Uterus (tissue), 4 donors: ENCODE measurements at places on chromosomes 13 and 19.

DNA sequence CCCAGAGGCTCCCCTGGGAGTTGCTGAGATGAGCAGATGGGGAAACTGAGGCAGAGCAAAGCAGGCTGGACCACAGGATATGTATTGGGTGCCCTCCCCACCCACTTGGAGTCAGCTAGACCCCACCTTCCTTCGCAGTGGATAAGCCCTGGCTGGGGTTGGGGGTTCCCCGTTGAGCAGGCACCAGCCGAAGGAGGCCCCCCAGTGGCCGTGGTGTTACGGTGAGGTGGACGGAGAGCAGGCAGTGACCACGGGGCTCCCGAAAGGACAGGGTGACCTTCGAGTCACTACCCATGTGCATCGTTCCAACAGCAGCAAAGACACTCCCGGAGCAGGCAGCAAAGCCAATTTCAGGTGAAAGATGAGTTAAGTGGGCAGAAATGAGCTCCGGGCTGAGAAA lies 62.4 kb upstream of the ADGRE5 start:
- DNase-seq, result no peak

GRCh38 chr19:51772977-51773376 lies 12.0 kb downstream of the FPR2 start:
- no peak for DNase-seq

DNA sequence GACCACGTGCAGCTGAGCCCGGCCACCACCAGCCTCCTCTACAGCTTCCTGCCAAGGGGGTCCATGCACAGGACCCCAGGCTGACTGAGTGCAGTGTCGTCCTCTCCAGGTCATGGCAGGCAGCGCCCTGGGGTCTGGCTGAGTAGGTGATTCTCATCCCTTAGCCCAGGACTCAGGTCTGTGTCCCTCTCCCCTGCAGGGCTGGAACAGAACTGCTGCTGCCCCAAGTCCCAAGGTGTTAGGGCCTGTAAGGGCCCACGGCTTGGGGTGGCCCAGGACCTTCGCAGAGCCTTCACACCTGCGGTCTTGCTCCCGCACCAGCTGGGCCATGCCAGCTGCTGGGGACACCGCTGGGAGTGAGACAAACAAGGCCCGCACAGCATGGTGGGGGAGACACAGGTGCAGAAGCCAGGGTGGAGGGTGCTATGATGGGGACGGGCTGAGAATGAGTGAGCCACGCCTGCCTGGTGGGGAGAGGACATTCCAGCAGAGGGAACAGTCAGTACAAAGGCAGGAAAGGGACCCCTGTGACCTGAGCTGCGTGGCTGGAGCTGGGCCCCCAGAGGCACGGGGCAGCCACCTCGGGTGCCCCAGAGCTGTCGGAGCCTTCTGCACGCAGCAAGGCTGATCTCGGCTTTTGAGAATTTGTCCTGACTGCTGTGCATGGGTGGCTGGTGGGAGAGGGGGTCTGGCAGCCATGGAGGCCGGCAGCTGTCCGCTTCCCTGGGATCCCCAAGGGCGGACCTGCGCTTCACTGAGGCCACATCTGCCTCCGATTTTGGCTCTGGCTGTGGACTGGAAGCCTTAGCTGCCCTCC lies 11.9 kb downstream of the PLEKHF1 start:
- DNase-seq, result no peak

DNA sequence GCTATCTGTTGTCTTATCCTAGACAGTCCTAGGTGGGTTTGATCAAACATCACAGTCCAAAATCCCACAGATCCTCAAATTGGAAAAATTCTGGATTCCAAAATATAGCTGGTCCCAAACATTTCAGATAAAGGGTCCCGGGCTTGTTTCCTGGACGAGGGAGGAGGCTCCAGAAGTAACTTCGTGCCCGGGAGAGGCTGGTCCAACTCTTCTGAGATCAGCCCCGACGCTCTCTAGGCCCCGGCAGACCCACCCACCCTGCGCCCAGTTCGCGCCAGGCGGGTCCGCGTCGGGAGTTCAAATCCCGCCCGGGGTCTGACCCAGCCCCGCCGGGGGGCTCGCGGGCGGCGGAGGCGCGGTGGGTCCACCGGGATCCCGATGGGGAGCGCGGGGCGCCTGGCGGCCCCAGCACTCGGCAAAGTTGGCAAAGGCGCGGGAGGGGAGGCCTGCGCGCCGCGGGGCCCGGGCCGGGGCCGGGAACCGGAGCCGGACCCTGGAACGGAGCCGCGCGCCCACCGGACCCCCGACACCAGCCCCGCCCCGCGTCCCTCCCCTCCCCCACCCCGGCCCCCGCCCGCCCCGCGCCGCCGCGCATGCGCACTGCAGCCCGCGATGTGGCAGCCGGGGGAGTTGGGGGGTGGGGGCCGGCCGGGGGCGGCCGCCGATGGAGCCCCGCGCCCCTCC lies 513 bp downstream of the MIER2 start:
- DNase-seq, result peak; percentile 27

- DNase-seq, result no peak
These were observed 21.1 kb downstream of the CLEC17A start for GRCh38 chr19:14603990-14604387.

DNA sequence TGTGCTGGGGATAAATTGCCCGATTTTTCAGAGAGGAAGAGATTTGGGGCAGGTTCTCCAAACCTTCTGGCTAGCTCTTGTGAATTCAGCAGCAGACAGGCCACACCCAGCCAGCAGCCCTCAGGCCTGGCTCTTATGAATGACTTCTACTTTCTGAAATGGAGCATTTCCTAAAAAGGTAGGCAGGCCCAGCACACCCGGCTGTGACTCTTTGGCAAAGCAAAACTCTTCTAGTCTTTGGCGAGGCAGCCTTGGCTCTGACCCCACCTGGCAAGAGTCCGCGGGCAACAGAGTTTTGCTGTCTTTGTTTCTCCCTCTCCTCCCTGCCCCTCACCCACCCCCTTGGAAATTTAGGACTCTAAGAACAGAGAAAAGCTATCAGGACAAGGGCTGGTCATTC lies 221.2 kb downstream of the ZNF536 start:
- peak; percentile 18 for DNase-seq

GRCh38 chr13:113374511-113375175 lies 10.7 kb upstream of the GRTP1 start:
- no peak for DNase-seq

DNA sequence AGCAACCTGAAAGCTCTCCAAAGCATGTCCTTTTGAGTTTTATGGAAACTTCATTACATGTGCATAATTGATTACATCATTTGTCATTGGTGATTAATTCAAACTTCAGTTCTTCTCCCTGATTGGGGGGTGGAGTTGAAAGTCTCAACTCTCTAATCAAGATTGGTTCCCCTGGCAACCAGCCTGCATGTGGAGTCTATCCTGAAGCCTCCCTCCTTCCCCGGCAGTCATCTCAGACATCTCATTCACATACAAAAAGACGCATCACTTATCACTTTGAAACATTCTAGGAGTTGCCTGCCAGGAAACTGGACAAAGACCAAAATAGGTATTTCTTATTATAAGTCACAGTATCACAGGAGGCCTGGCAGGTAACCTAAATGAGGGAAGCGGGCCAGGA lies 50.5 kb downstream of the TEX26 start:
- no peak for DNase-seq

GRCh38 chr13:28636069-28636468 lies 22.9 kb upstream of the POMP start:
- no peak for DNase-seq

- DNase-seq, result no peak
These were observed 45.4 kb upstream of the GPR183 start for GRCh38 chr13:99352351-99353245.

- no peak for DNase-seq
These were observed 106.4 kb upstream of the MLNR start for GRCh38 chr13:49113526-49114286.

- DNase-seq, result no peak
These were observed 17.4 kb upstream of the SDHAF1 start for GRCh38 chr19:35977446-35978222.

- no peak for DNase-seq
These were observed 9.0 kb downstream of the BLOC1S3 start for GRCh38 chr19:45187421-45188100.

- DNase-seq, result no peak
These were observed 67.3 kb downstream of the SLC15A1 start for GRCh38 chr13:98685146-98685545.

DNA sequence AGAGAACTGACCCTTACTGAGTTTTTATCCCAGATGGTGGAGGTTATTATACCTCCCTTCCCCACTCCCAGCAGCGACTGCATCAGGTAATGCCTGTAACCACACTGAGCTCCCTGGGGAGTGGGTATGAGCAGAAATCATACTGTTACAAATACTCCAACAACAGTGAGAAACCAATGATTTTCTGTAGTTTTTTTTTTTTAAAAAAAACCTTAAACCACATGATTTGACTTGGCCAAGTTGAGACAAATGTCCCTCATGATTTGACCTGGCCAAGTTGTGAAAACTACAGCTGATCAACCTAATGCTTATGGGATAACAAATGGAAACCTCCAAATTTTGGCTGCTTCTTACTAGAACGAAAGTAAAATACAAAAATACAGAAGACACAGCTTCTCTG lies 33.1 kb upstream of the SERP2 start:
- no peak for DNase-seq

- DNase-seq, result no peak
These were observed 178.5 kb downstream of the USP12 start for GRCh38 chr13:26992951-26993719.

DNA sequence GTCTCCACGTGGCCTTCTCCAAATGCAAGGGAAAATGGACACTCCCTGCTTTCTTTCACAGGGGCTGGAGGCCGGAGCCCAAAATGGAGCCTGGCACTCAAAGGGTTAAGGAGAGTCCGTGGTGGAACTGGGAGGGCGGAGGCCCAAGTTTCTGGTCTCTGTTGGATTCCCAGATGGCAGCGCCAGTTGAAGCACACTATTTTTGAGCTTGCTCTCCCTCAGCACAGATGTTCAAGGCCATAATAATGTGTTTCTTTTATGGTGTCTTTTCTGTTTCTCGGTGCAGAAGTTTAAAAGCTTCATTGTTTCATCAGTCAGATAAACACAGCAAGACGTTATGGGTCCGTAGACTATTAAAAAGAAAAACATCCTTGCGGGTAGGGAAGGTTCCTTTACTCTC lies 67.6 kb downstream of the TNFRSF19 start:
- no peak for DNase-seq

- DNase-seq, result no peak
These were observed 23.8 kb upstream of the C13orf42 start for GRCh38 chr13:51134763-51135365.

DNA sequence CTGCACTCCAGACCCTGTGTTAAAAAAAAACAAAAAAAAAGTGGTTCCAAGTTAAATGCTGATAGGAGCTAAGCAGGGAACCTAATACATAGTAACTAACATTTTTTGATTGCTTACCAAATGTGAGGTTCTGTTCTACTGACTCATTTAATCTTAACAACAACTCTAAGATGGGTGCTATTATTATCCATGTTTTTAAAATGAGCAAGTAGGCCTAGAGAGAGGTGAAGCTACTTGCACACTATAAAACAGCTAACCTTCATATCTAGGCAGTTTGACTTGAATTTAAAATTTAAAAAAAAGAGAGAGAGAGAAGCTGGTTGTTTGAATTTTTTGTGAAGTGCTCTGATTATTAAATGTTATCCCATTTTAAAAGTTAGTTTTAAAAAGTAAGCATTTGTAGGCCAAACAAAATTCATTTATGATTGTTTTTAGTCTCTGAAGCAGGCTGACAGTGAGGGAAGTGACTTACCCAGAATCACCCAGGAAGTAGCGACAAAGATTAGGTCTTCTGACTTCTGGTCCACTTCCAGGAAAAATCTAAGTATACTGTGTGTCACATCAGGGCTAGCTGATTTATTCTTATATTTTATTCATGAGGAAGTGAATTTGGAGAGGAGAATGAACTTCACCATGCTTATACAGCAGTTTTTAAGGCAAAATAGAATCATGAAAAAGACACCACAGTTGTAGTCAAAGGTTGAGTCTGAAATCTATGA lies 2.4 kb downstream of the SIGLECL1 start:
- no peak for DNase-seq

DNA sequence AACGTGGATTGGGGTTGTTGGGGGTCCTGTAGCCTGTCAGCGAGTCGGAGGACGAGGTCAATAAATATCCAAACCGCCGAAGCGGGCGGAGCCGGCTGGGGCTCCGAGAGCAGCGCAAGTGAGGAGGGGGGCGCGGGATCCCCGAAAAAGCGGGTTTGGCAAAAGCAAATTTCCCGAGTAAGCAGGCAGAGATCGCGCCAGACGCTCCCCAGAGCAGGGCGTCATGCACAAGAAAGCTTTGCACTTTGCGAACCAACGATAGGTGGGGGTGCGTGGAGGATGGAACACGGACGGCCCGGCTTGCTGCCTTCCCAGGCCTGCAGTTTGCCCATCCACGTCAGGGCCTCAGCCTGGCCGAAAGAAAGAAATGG lies 754 bp upstream of the SIX5 start:
- peak; percentile 72 for DNase-seq

DNA sequence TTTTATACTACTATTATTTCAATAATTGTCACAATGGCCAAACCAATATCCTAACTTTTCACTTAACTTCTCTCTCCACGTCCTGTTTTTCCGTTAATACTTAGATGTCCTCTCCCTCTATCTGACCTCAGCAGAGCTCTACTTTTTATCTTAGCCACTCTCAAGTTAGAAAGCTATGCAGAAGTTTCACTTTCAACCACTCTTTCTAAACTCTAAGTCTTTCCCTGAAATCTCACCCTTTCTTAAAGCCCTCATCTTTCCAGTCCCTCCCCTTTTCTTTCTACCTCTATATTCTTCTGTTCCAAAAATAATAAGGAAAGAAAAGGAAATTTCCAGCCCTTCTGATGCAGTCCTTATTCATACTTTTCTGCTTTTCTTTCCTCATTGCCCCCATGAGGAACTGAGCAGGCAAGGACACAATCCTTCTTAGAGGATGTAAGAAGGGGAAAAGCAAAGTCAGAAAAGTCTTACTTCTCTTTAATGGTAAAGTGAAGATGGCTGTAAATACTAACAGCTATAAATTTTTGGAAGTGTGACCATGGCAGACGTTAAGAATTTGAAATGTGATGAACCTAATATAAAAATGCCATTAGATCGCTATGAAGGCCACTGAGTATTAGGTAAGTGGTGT lies 23.0 kb downstream of the FAM216B start:
- DNase-seq, result no peak

DNA sequence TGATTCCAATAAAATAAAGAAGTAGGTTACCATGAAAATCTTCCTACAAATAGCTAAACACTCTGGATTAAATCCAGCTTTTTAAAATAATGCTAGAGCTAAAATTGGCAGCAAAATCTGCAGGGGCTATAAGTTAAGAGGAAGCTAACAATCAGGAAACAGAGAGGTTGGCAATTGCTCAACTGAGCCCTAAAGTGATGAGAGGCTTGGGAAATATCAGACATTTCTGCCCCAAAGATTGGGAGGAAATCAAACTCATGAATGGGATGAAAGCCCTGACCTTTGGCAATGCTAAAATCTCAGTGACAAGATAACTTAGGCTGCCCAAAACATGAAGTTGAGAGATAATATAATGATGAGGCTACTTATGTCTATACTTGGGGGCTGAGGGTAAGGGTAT lies 1437.9 kb downstream of the EFNB2 start:
- no peak for DNase-seq

GRCh38 chr13:21673789-21674489 lies 3.1 kb downstream of the FGF9 start:
- DNase-seq, result no peak

DNA sequence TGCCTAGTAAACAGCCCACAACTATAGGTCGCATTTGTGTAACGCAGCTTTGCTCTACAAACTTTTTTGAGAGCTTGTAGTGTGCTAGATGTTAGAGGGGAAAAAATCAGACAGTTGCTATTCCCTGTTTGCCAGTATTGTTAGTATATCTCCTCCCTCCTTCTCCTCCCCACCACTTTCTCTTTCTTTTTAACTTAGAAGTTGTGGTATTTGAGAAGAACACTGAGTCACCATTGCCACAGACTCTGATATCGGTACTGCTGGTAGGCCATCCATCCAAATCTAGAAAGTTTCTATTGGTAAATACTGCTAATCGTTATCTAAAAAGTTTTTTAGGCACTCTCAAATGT lies 666 bp downstream of the POMP start:
- no peak for DNase-seq
